PC-9 (cell line): ENCODE measurements at places on chromosomes 6 and 20. TPM values are rescaled to one million over a fixed set of nuclear protein-coding genes. Genes with fewer than 3 reads are reported as not detected.

The CDSN gene
- 1.0 and 1.9 TPM in 2 replicates for total RNA-seq

The PRDM1 gene
- total RNA-seq: 1.4 and 2.6 TPM in 2 replicates

The SLPI gene
- 55.1 and 111 TPM in 2 replicates for total RNA-seq

The CCDC170 gene
- total RNA-seq: 0.98 and 1.6 TPM in 2 replicates

The ACTL10 gene
- total RNA-seq: 0.85 and 1.0 TPM in 2 replicates

The MTFR2 gene
- 10.5 and 12.6 TPM in 2 replicates for total RNA-seq

The EYA2 gene
- not detected in 2 replicates for total RNA-seq

The HDGFL1 gene
- total RNA-seq: not detected in 2 replicates

The EBF4 gene
- total RNA-seq: 4.9 and 5.1 TPM in 2 replicates

DNA sequence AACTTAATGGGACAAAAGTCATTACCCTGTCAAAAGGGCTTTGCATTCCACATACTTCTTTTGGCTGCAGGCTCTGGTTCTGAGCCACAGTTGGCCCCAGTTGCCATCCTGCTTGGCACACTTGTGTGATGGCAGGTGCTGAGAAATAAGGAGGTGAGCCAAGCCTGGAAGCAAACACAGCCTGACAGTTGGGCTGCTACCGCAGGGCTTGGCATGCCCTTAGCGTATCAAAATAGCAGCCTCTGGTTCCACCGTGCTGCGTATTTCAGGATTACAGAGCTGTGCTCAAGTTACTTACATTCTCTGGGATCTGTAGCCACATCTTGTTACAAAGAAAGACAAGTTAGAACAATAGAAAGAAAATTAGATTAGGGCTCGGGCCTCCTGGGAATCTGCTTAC, 11.1 kb downstream of the MTHFD1L start:
- H3K27ac ChIP-seq: no peak overlapping the region
- H3K4me1 ChIP-seq: peaks cover 6% of the 10 kb centered on the region
- no peaks in the 10 kb centered on the region for H3K27me3 ChIP-seq
- H3K36me3 ChIP-seq: peaks cover 22% of the 10 kb centered on the region
- H3K4me3 ChIP-seq: no peak overlapping the region

GRCh38 chr6:79167931-79168694, 66.4 kb downstream of the HMGN3 start:
- no peak overlapping the region for H3K4me3 ChIP-seq
- DNase-seq: no peak
- H3K27ac ChIP-seq: no peak overlapping the region
- H3K4me1 ChIP-seq: no peaks in the 10 kb centered on the region
- no peaks in the 10 kb centered on the region for H3K27me3 ChIP-seq

DNA sequence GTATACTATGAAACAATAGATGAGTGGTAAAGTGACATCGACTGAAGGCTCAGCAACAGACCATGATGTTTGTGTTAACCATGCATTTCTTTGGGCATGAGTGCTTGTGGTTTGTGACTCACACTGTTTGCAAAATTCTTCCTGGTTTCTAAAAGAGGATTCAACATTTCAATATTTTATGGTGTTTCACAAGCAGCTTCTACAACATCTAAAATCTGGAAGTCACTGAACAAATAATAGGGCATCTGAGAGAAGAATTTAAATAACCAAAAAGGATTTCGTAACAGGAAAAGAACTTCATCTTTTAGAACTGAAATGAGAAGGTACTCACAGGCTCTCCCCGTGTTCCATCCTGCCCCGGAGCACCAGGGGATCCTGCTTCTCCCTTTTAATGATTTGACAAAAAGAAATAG, 146.2 kb downstream of the COL21A1 start:
- H3K36me3 ChIP-seq: no peaks in the 10 kb centered on the region
- H3K4me3 ChIP-seq: no peak overlapping the region
- peak; percentile 37 for DNase-seq
- H3K27me3 ChIP-seq: no peaks in the 10 kb centered on the region
- peaks cover 14% of the 10 kb centered on the region for H3K4me1 ChIP-seq
- peak overlapping the region; percentile 61 for H3K27ac ChIP-seq

- no peak for DNase-seq
- no peak overlapping the region for H3K27ac ChIP-seq
- H3K4me1 ChIP-seq: peaks cover 7% of the 10 kb centered on the region; the same call in 1 of the 2 replicates
- H3K4me3 ChIP-seq: no peak overlapping the region
- H3K36me3 ChIP-seq: peaks cover 4% of the 10 kb centered on the region; the same call in 1 of the 2 replicates
- no peaks in the 10 kb centered on the region for H3K27me3 ChIP-seq
Observed at GRCh38 chr6:136719280-136720044, 72.8 kb downstream of the MAP3K5 start.

DNA sequence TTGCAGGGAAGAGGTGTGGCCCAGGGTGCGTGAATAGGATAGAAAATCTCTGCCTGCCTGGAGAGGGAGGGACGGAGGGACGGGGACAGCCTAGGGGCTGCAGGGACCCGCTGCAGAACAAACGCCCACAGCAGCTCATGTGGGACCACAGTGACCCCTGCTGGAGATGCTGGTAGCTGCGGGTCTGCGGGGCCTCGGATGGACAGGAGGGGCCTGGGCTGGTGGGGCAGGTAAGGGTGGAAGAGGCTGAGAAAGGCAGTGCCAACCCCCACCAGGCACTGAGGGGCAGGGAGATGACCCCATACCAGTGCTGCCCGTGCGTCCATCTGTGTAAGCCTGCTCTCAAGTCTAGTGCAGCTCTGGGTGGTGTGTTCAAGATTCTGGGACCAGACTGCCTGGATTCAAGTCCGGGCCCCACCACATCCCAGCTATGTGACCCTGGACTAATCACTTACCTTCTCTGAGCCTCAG, 39.4 kb downstream of the KIAA1755 start:
- H3K36me3 ChIP-seq: no peaks in the 10 kb centered on the region
- no peaks in the 10 kb centered on the region for H3K27me3 ChIP-seq
- DNase-seq: peak; percentile 66
- H3K4me3 ChIP-seq: no peak overlapping the region

DNA sequence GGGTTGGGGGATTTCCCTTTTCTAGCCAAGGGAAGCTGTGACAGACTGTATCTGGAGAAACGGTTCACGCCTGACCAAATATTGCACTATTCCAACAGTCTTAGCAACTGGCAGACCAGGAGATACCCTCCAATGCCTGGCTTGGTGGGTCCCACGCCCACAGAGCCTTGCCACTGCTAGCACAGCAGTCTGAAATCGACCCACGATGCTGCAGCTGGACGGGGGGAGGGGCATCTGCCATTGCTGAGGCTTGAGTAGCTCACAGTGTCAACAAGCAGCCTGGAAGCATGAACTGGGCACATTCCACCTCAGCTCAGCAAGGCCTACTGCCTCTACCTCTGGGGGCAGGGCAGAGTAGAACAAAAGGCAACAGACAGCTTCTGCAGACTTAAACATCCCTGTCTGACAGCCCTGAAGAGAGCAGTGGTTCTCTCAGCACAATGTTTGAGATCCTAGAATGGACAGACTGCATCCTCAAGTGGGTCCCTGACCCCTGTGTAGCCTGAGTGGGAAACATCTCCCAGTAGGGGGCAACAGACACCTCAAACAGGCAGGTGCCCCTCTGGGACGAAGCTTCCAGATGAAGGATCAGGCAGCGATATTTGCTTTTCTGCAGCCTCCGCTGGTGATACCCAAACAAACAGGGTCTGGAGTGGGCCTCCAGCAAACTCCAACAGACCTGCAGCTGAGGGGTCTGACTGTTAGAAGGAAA, 89.9 kb upstream of the ECI2 start:
- no peak overlapping the region for H3K27ac ChIP-seq
- no peaks in the 10 kb centered on the region for H3K4me1 ChIP-seq
- no peaks in the 10 kb centered on the region for H3K36me3 ChIP-seq
- no peak for DNase-seq
- H3K4me3 ChIP-seq: no peak overlapping the region
- H3K27me3 ChIP-seq: no peaks in the 10 kb centered on the region

DNA sequence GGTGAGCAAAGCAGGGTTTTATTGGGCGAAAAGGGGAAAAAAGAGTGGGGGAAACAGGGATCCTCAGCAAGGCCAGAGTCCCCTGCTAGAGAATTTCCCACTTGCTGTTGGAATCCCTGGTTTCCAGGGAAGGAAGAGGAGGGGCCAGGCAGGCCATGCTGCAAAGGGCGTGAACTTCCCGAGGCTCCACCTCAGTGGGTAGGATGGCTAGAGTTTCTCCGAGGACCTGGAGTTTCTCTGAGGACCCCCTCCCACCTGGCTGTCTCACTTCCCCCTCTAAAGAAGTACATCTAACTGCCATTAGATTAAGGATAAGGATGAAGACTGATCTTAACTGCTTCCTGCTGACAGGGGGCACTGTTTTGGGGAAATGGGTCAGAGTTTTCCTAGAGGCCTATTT, 1239.3 kb upstream of the GJE1 start:
- H3K36me3 ChIP-seq: peaks cover 34% of the 10 kb centered on the region
- no peak overlapping the region for H3K4me3 ChIP-seq
- H3K27me3 ChIP-seq: no peaks in the 10 kb centered on the region
- DNase-seq: no peak
- H3K27ac ChIP-seq: no peak overlapping the region

GRCh38 chr6:139248911-139249310, 42.9 kb downstream of the TXLNB start:
- H3K36me3 ChIP-seq: no peaks in the 10 kb centered on the region
- H3K4me1 ChIP-seq: peaks cover 10% of the 10 kb centered on the region
- no peaks in the 10 kb centered on the region for H3K27me3 ChIP-seq
- no peak overlapping the region for H3K27ac ChIP-seq
- no peak for DNase-seq

DNA sequence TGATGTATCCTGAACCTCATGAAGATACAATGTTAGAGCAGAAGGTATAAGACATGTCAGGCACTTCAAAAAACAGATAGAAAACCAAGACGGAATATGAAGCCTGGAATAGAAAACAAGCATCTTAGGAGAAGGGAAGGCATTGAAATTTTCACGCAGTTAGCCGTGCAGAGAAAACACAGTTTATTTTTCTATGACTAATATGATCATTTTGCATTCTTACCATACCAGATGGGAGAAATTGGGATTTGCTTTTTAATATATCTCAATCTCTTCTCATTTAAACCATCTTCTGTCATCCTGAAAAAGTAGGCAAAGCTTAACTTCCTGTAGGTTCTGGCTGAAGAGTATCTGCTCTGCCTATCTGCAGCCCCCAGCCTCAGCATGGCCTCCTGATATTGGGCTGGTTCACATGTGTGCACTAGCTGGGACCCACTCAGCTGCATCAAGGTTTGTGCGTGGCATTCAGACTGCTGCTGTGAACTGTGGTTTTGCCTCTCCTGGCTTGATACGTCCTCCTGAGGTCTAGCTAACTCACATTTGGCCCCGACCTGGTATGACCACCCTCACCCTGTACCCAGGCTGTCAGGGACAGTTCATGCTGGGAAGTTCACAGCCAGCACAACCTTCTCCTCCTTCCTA, 392.5 kb upstream of the SASH1 start:
- DNase-seq: no peak
- no peak overlapping the region for H3K4me3 ChIP-seq
- H3K27ac ChIP-seq: no peak overlapping the region
- H3K36me3 ChIP-seq: no peaks in the 10 kb centered on the region
- H3K27me3 ChIP-seq: no peaks in the 10 kb centered on the region

DNA sequence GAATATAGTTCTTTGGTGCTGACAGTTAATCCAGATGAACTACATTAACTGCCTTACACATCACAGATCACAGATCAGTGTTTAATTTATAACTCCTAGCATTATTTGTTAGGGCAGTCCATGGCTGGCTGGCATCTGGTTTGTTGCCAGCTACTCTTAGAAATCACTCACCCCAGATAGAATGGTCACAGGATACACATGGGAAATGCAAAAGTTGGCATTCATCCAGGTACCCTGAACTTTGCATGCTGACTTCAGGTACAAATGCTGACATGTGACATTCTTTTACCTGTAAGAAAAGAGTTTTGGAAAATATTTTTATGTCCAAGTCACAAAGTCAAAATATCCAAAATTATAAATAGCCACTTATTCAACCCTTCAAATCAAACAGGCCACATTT, 20.2 kb downstream of the FBXL4 start:
- H3K4me1 ChIP-seq: no peaks in the 10 kb centered on the region
- no peak for DNase-seq
- H3K4me3 ChIP-seq: no peak overlapping the region
- no peak overlapping the region for H3K27ac ChIP-seq
- H3K27me3 ChIP-seq: no peaks in the 10 kb centered on the region

DNA sequence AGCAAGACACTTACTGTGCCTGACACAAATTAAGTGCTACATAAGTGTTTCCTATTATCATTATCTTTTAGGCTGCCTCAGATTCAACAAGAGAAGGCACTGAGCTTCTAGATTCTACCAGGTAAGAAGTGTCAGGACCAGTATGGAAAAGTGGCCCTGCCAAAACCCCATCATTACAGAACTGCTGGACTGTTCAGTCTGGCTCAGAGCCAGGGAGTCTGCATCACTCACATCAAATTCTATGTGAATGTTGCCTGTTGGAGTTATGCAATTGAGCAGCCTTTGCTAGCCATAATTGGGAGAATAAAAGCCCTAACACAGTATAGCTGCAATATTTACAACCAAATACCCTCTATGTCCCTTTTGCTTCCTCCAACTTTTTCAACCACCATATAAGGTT, 70.9 kb downstream of the ATG5 start:
- DNase-seq: no peak
- H3K27ac ChIP-seq: no peak overlapping the region
- no peaks in the 10 kb centered on the region for H3K36me3 ChIP-seq
- H3K27me3 ChIP-seq: no peaks in the 10 kb centered on the region

DNA sequence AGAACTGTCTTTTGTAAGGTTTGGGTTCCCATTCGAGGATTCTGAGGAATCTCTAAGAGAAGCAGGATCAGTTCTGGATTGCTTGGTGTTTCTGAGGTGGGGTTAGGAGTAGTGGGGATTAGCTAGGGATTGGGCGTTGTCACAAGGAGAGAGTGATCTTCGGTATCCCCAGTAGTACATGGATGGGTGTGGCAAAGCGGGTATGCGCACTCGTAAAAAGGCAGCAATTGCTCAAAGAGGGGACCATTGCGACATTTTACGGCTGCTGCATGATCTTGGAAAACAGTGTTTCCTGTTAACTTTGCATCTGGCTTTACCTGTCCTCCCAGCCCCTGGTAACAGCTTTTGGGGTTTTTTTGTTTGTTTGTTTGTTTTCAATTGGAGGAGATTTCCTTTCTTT, 9.7 kb upstream of the ZSCAN9 start:
- H3K36me3 ChIP-seq: no peaks in the 10 kb centered on the region
- H3K27ac ChIP-seq: no peak overlapping the region
- H3K27me3 ChIP-seq: no peaks in the 10 kb centered on the region
- H3K4me3 ChIP-seq: no peak overlapping the region
- no peak for DNase-seq

- no peaks in the 10 kb centered on the region for H3K27me3 ChIP-seq
- 0 out of 2 replicates have a peak, but pooled peaks cover 11% of the 10 kb centered on the region for H3K4me1 ChIP-seq
- no peak for DNase-seq
- no peak overlapping the region for H3K4me3 ChIP-seq
Observed at GRCh38 chr20:10739566-10739965, 65.8 kb upstream of the JAG1 start.

DNA sequence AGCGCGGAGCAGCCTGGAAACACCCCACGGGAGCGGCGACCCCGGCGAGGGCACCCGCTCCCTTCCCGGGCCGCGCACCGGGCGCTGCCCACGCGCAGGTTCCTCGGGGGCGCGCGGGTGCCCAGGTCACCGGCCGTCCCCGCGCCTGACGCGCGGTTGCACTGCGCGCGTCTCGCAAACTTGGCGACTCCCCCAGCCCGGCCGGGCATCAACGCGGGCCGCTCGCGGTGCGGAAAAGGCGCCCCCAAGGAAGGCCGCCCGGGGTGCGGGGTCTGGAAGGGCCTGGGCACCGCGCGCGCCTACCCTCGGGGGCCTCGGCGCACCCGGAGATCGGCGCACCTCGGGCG, 555 bp upstream of the ZBTB46 start:
- peaks cover 14% of the 10 kb centered on the region for H3K4me1 ChIP-seq
- peak overlapping the region; percentile 48; the same call in 1 of the 2 replicates for H3K4me3 ChIP-seq
- no peaks in the 10 kb centered on the region for H3K36me3 ChIP-seq
- H3K27ac ChIP-seq: no peak overlapping the region
